Activated T-helper 2 cell treated with anti-CD3 and anti-CD28 coated beads, Interferon-gamma antibody, Interleukin-2, Interleukin-4, amounts not matched to agents 10 μg/mL and 5 μg/mL and 100 μg/mL, durations not matched to agents 14 hours and 24 hours and 36 hours (primary cell): ENCODE measurements at places on chromosomes 6 and 20.

GRCh38 chr20:19839053-19839452 lies 81.0 kb downstream of the RIN2 start:
- H3K4me1 ChIP-seq = no peaks in the 10 kb centered on the region
- H3K36me3 ChIP-seq = no peaks in the 10 kb centered on the region
- H3K27ac ChIP-seq = no peak overlapping the region

- no peaks in the 10 kb centered on the region for H3K36me3 ChIP-seq
- no peaks in the 10 kb centered on the region for H3K4me1 ChIP-seq
- H3K27ac ChIP-seq = no peak overlapping the region
These were observed 77.0 kb upstream of the CD2AP start for GRCh38 chr6:47400581-47400980.

DNA sequence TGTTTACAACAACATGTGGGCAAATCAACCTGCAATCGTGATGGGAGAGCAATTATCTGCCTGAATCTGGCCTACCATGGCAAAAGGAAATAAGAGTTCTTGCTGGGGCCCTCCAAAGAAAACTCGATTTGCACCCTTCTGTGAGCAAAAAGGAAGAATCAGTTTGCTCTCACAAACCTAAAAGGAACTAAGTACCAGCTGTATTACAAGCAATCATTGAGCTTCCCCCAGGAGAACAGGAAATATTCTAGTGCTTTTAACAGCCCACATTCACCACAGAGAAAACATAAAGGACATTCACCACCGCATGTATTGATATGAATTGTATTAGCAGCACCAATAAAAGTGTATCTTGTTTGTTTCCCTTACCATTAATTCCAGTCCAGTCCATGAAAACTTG lies 75.0 kb downstream of the MBOAT1 start:
- peaks cover 18% of the 10 kb centered on the region for H3K4me1 ChIP-seq
- H3K27me3 ChIP-seq = no peaks in the 10 kb centered on the region
- H3K4me3 ChIP-seq = no peak overlapping the region
- no peak overlapping the region for H3K27ac ChIP-seq

GRCh38 chr6:42441697-42442081 lies 10.0 kb downstream of the TRERF1 start:
- peaks cover 30% of the 10 kb centered on the region for H3K36me3 ChIP-seq
- no peak for DNase-seq
- no peaks in the 10 kb centered on the region for H3K27me3 ChIP-seq
- H3K27ac ChIP-seq = no peak overlapping the region
- H3K4me1 ChIP-seq = peaks cover 31% of the 10 kb centered on the region

- no peaks in the 10 kb centered on the region for H3K4me1 ChIP-seq
- DNase-seq = no peak
- H3K27ac ChIP-seq = no peak overlapping the region
- H3K27me3 ChIP-seq = no peaks in the 10 kb centered on the region
- H3K36me3 ChIP-seq = no peaks in the 10 kb centered on the region
These were observed 185.4 kb upstream of the GRIK2 start for GRCh38 chr6:101208152-101208551.

DNA sequence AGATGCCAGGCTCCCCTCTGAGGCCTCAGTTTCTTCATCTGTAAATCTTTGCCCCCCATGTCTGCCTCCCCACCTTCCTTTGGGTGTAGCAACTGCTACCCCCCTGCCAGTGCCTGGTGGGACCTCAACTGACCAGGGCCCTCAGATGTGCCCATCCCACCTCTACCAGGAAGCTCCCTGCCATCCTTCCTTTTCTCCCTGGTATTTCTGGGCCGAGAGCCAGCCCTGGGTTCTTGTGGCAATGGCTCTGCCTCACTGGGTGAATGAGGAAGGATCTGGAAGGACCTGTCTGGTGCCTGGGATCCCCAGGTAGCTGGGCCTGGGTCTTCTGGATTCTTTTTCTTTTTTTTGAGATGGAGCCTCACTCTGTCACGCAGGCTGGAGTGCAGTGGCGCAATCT lies 141.1 kb upstream of the RNF24 start:
- no peak overlapping the region for H3K4me3 ChIP-seq
- no peak for DNase-seq
- H3K36me3 ChIP-seq = peaks cover 14% of the 10 kb centered on the region
- H3K27ac ChIP-seq = no peak overlapping the region
- H3K4me1 ChIP-seq = peaks cover 39% of the 10 kb centered on the region

- no peaks in the 10 kb centered on the region for H3K27me3 ChIP-seq
- peaks cover 4% of the 10 kb centered on the region for H3K4me1 ChIP-seq
- H3K36me3 ChIP-seq = peaks cover 8% of the 10 kb centered on the region
- H3K4me3 ChIP-seq = no peak overlapping the region
- no peak for DNase-seq
These were observed 73.8 kb downstream of the TSHZ2 start for GRCh38 chr20:53045941-53046340.

- H3K4me3 ChIP-seq = no peak overlapping the region
- no peaks in the 10 kb centered on the region for H3K27me3 ChIP-seq
- H3K4me1 ChIP-seq = no peaks in the 10 kb centered on the region
- no peak overlapping the region for H3K27ac ChIP-seq
- no peaks in the 10 kb centered on the region for H3K36me3 ChIP-seq
These were observed 379.2 kb downstream of the BMP2 start for GRCh38 chr20:7146552-7147219.

DNA sequence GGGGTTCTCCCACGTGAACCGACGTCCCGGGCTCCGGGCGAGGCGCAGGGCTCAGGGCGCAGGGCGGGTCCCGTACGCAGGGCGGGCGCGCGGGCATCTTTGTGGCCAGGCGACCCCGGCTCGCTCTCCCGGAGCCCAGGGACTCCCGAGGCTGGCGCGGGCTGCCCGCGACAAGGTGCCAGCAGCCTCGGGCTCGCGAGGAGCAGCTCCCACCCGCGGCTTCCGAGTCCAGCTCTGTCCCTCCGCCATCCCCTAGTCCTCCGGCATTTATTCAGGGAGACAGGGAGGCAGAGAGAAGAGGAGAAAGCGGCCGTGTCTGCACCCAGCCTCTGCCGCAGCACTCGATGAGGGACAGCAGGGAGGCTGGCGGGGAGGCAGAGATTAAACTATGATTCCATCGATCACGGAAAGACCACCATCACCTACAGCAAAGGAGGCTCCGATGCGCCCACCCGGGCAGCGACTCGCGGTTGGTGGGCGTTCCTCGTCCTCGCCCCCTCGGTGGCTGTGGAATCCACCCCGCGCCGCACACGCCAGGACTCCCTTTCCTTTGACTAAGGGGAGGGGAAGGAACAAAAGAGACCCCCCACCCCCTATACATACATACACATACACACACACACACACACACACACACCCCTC lies 1.1 kb downstream of the RGS17 start:
- H3K36me3 ChIP-seq = no peaks in the 10 kb centered on the region
- H3K27me3 ChIP-seq = peaks cover 44% of the 10 kb centered on the region
- DNase-seq = no peak
- no peak overlapping the region for H3K27ac ChIP-seq
- peaks cover 6% of the 10 kb centered on the region for H3K4me1 ChIP-seq

GRCh38 chr6:70479236-70479635 lies 65.9 kb downstream of the FAM135A start:
- no peak for DNase-seq
- H3K4me3 ChIP-seq = no peak overlapping the region
- H3K4me1 ChIP-seq = no peaks in the 10 kb centered on the region
- H3K27me3 ChIP-seq = no peaks in the 10 kb centered on the region
- peaks cover 15% of the 10 kb centered on the region for H3K36me3 ChIP-seq
- H3K27ac ChIP-seq = no peak overlapping the region

DNA sequence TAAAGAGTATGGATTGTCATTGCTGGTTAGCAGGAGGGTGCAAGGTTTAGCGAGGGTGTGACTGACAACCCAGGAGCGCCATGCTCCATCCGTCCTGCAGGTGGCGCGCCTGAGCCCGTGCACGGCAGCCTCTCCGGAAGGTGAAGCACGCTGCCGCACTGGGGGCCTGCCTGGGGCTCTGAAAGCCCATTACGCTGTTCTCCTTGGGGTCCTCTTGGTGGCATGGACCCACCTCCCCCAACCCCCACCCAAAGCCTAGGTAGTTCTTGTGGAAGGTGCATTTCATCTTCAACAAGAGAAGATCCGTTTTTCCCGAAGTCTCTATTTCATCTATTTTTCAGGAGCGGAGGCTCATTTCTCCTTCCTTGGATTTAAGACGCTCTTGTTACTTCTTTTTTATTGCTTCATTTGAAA lies 197.4 kb upstream of the KCNG1 start:
- H3K27ac ChIP-seq = no peak overlapping the region
- H3K36me3 ChIP-seq = no peaks in the 10 kb centered on the region
- H3K4me1 ChIP-seq = peaks cover 4% of the 10 kb centered on the region
- DNase-seq = peak; percentile 37
- no peak overlapping the region for H3K4me3 ChIP-seq
